ENCODE measurements at places on chromosomes 4 and X. TPM values are rescaled to one million over a fixed set of nuclear protein-coding genes. Genes with fewer than 3 reads are reported as not detected.

STPG2 gene
- total RNA-seq, result 0.14 TPM

SHISA3 gene
- 0.65 TPM for total RNA-seq

ITIH6 gene
- total RNA-seq, result not detected

PPM1K gene
- total RNA-seq, result 10.1 TPM

All from smooth muscle cell of bladder (primary cell).